ENCODE measurements at places on chromosomes 13 and 19.

- no peak for DNase-seq
These were observed 184.2 kb downstream of the SLITRK6 start for GRCh38 chr13:85615031-85615430.

GRCh38 chr13:44732503-44733098, 156.5 kb upstream of the TSC22D1 start:
- no peak for DNase-seq

DNA sequence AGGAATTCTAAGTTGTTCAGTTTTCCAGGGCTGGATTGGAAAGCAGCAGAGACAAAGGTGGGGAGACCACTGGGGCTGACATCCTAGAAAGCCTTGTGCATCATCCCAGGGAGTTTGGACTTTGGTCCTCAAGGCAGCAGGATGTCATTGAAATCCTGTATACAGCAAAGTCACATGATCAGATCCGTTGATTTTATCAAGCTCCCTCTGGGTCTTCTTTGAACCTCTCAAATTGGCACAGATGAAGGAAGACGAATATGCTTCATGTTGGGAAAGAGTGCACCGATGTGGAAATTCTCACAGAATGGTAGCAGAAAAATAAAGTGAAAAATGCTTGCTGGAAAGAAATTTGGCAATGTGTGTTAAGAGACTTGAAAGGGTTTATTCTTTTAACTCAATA, 149.8 kb upstream of the TMTC4 start:
- no peak for DNase-seq

DNA sequence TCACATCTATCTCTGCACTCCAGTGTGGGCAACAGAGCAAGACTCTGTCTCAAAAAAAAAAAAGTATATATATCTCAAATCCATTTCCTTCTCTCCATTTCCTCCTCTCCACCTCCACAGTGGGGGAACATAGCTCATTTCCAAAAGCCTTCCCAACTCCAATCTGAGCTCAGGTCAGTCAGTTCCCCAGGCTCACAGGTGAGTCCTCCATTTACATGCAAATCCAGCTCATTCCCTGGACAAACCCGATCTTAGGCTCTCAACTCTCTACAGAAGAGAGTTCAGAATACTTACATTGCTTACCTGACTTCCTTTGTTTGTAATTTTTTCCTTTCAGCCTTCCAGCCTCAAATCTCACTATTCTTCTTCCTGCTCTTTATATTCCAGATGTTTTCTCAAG, 518.3 kb downstream of the GPC6 start:
- no peak for DNase-seq

DNA sequence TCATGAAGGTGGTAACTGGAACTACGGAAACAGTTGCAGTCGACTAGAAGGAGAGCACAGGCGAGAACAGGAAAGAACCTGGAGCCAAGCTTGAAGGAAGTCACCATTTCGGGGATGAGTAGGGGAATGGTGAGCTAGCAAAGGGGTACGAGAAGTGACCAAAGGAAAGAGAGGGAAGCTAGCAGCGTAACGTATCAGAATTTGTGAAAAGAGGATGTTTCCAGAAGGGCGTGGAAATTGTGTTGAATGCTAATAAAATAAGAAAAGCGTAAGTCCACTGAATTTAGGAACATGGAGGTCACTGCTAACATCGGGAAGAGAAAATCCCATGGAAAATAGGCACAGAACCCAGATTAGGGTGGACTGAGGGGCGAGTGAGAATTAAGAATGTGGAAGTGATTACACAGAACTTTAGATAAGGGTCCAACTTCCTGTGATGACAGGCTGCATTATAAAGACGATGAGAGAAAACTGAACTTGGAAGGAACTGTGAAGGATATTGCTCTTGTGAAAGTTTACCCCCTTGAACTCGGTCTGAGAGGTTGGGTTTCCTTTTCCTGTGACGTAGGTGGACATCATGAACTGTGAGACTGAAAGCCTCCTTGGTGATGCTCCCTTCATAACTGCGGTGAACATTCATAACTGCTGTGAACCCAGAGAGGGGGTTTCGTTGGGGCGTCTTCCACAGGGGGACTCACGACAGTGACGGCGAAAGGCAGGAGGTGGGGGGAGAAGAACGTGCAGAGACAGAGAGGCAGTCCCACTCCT, 2.0 kb upstream of the FFAR2 start:
- no peak for DNase-seq
